ENCODE measurements at places on chromosomes 12 and 14. TPM values are rescaled to one million over a fixed set of nuclear protein-coding genes. Genes with fewer than 3 reads are reported as not detected.

The DIO3 gene
- not detected for total RNA-seq

The RPGRIP1 gene
- total RNA-seq = not detected

The LRRIQ1 gene
- total RNA-seq = not detected

The RTN1 gene
- not detected for total RNA-seq

GRCh38 chr12:8453796-8454195 is 2.0 kb upstream of the CLEC6A start:
- H3K36me3 ChIP-seq = no peaks in the 10 kb centered on the region
- no peak overlapping the region for H3K27ac ChIP-seq
- H3K4me1 ChIP-seq = no peaks in the 10 kb centered on the region

Measured in CD8-positive, alpha-beta T cell (primary cell).